NCI-H1417 (cell line): ENCODE measurements at places on chromosomes 5 and 9.

- no peak for DNase-seq
Observed at GRCh38 chr5:81995407-81995806, 23.6 kb downstream of the ATG10 start.

DNA sequence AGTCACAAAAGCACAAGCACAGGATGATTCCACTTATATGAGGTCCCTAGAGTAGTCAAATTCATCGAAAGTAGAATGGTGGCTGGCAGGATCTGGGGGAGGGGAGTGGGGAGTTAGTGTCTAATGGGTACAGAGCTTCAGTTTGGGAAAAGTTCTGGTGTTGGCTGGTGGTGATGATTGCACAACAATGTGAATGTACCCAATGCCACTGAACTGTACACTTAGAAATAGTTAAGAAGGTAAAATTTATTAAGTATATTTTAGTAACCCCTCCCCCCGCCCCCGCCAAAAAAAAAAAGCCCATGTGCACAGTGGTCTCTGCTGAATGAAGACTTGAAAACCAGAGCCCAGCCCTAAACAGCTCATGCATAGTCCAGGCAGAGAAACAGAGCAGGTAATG, 24.8 kb upstream of the GTF3C5 start:
- no peak for DNase-seq

GRCh38 chr5:173468821-173469251, 140.6 kb upstream of the STC2 start:
- DNase-seq = no peak

- DNase-seq = no peak
Observed at GRCh38 chr9:16544842-16545241, 325.6 kb downstream of the BNC2 start.

- DNase-seq = no peak
Observed at GRCh38 chr9:128242124-128242523, 33.7 kb downstream of the GOLGA2 start.

DNA sequence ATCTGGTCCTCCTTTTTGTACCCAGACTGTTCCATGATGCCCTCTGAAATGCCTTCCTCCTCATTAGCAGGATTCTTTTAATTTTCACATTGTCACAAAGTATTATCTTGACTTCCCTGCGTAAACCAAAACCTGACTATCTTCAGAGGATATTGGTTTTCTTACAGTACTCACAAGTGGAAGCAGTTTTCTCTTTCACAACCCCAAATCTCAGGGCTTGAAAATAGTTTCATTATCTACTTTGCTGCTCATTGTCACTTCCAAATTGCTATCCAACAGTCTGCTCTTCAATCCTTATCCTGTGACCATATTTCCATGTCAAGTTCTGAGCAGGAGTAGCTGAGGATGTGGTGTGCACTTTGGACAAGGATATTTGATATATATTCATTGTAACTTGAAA, 324.1 kb downstream of the FAM170A start:
- DNase-seq = no peak

- peak; percentile 69 for DNase-seq
Observed at GRCh38 chr5:124088289-124089032, 576.5 kb downstream of the CSNK1G3 start.

- DNase-seq = no peak
Observed at GRCh38 chr9:129441852-129442251, 179.0 kb downstream of the C9orf50 start.

DNA sequence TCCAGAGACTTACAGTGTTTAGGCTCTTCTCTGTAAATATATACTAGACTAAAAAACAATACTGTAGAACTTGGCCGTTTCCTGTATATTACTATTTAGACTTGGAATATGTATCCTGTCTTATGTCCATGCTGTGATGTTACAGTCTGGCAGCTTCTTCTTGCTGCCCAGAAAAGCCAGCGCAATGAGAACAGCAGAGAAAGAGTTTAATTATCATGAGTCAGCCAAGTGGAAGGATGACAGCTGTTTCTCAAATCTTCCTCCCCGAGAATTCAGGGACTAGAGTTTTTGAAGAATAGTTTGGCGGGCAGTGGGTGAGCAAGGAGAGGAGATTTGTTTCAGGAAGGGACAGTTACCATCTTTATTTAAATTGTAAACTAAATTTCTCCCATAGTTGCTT, 37.5 kb downstream of the NAA35 start:
- DNase-seq = no peak

- no peak for DNase-seq
Observed at GRCh38 chr9:38022203-38022895, 46.7 kb downstream of the SHB start.
